ENCODE measurements at places on chromosomes 4 and X. TPM values are rescaled to one million over a fixed set of nuclear protein-coding genes. Genes with fewer than 3 reads are reported as not detected.
A peak's percentile ranks its signal among the peaks of the same experiment; 100 is the strongest.

- DNase-seq = no peak
These were observed 788.9 kb downstream of the RPA4 start for GRCh38 chrX:97672608-97673007.

GRCh38 chr4:98604723-98605122, 53.7 kb downstream of the TSPAN5 start:
- DNase-seq = no peak

GRCh38 chr4:186169945-186170802, 21.2 kb upstream of the CYP4V2 start:
- DNase-seq = no peak

GRCh38 chr4:34851411-34851810, 1392.9 kb downstream of the ARAP2 start:
- no peak for DNase-seq

GRCh38 chr4:147840838-147841738, 109.2 kb downstream of the ARHGAP10 start:
- no peak for DNase-seq

- DNase-seq = no peak
These were observed 57.0 kb upstream of the SLC25A4 start for GRCh38 chr4:185086053-185086452.

DNA sequence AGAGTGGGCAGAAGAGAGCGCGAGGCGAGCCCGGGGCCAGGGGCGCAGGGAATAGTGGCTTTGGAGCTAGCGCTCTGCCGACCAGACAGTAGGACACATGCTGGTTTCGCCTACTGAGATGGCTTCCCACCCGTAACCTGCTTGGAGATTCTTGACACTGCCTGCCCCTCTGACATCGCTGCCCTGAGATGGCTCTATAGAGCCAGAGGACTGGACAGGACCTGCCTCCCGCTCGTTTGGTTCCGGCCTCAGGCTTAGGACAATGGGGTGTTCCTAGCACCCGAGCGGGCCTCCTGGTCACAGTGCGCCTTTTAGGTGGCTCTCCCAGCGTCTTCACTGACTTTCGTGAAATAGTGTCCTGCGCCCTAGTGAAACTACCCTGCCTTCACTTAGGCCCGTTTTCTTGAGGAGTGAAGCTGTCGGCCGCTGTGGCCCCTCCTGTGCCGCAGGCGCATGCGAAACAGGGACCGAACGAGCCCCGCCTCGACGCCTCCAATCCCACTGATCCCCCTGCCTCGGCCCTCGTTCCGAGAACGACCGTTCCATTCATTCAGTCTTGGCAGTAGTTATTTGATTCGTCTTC, 608 bp downstream of the TAF1 start:
- peak; percentile 21 for DNase-seq

- no peak for DNase-seq
These were observed 85.6 kb downstream of the SHROOM2 start for GRCh38 chrX:9871701-9872268.

DNA sequence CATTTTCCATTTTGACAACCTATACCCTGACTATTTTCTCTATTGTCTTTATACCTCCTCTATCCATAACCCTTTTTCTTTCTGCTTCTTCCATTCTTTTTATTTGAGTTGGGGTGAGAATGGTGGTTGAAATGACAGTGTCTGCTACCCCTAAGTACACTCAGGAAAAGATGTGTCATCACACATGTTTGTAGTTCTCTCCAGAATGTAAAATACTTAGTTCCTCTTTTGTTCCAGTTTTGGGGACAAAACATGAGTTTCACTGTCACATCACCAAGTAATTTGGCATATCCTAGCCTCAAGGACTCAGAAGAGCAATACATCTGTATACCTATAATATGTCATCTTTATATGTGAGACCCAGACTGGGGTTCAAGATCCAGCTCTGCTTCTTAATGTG, 90.3 kb downstream of the COMMD8 start:
- no peak for DNase-seq

GRCh38 chrX:153930011-153930910, 4.2 kb upstream of the ARHGAP4 start:
- no peak for DNase-seq

- DNase-seq = no peak
These were observed 31.9 kb downstream of the REPS2 start for GRCh38 chrX:16978193-16978984.

The CHST7 gene
- 11.8 TPM for total RNA-seq

The GATA1 gene
- total RNA-seq = not detected

The FGF13 gene
- total RNA-seq = not detected

The CTSO gene
- total RNA-seq = 5.2 TPM

The ARHGAP10 gene
- 19.7 TPM for total RNA-seq

The GUCY1B1 gene
- total RNA-seq = not detected

Measured in activated CD4-positive, alpha-beta memory T cell treated with anti-CD3 and anti-CD28 coated beads, Interleukin-2, amount 10 ng/mL, durations not matched to agents 7 days and 5 days (primary cell).